Esophagus mucosa (tissue), 1 donor: ENCODE measurements at places on chromosomes 6 and 20. TPM values are rescaled to one million over a fixed set of nuclear protein-coding genes. Genes with fewer than 3 reads are reported as not detected.
A peak's percentile ranks its signal among the peaks of the same experiment; 100 is the strongest.

GRCh38 chr6:128471907-128472306 is 48.5 kb downstream of the PTPRK start:
- ATAC-seq: no peak

DNA sequence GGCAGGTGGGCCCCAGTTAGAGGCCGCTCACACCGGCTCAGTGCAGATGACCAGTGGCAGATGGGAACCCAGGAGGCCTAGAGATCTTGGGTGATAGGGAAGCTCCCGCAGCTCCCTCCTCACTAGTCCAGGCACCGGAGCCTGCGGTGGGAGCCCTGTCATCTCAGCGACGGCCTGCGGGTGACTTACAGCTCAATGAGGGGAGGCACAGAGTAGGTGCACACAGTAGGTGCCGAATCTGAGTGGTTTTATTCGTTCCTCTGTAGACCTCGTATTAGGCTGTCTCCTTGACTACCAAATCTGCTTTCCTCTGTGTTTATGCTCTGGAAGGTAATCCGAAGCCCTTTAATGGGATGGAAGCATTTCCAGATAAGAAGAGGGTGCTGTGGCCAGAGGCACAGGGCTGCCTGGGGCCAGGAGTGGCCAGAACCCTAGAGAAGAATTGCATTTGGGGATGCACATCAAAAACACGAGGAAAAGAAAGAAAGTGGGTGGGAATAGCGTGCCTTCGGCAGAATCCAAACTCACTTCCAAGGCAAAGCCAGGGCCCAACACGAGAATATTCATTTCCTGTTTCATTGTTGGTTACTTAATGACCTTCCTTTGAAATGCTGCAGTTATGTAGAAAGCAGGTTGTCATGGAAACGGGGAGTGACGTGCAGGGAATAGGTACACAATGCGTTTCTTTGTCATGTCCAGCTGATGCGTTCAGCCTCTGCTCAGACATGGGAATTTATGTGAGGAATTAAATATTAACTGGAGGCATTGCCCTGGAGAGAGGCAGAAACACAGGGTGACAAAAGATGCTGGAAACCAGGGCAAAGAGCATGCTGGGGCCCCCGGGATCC is 24.7 kb downstream of the MYT1 start:
- no peak for ATAC-seq

DNA sequence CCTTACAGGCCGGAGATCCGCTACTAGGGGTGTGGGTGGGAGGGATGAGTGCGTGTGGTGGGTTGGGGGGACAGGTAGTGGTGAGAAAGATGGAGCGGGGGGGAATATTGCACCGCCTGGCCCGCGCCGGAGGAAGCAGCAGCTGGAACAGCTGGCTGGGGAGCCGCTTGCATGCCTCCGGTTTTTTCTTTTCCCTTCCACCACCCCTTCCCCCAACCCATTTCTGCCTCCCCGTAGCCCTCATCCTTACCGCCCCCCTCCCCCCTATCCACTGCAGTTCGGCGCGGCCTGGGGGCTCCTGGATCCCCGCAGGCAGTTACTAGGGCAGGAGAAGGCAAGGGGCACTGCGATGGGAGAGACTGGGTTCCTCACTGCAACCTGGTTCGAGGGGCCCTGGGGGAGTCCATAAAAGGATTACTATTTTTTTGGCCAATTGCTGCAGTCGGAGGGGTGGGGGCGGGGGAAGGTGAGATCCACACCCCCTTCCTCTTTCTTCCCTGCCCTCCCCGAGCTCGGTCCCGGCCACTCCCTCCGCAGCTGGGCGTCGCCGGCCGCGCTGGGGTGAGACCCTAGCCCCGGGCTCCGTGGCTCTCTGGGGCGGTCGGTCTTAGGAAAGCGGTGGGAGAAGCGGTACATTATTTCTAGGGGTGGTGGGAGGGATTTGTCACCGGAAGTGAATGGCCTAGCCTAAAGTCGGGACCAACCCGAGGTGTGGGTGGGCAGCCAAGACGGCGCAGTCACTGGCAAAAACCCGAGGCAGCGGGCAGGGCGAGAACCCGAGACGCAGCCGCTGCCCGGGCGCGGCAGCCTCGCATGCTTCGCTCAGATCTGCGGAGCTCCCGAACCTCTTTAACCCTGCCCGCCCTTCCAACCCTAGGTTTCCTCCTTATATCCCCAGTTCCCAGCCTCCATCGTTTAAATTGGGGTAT is 824 bp upstream of the TBCC start:
- ATAC-seq: peak; percentile 79

DNA sequence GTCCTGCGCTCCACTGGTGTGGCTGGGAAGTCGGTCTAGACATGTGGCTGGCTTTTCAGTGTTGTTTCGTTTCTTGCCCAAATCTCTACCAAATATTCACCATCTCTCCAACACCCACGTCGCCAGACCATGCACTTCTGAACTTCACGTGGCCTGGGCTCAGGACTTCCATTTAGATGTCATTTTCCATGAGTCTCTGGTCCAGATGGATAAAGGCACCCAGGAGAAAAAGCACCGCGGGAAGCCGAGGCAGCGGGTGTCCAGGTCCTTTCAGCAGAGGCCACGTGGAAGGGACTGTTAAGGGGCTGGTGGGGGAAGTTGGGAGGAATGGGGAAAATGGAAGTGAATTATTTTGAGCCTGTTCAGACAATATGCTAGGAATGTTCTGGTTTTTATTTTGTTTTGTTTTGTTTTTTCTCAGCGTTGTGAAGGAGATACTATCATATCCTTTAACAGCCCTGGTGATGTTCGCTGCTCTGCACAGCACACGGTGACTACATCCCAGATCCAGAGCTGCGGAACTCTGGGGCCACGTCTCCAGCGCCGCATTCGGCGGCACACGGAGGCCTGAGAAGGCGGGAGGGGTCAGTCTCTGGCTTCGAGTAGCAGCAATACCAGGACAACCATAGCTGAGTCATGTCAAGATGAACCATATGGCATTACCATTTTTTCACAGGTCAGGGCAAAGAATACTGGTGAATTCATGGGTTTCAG is 230.3 kb downstream of the THBS2 start:
- no peak for ATAC-seq

GRCh38 chr6:8245726-8246125 is 143.4 kb upstream of the EEF1E1 start:
- ATAC-seq: no peak

The C6orf118 gene
- not detected for total RNA-seq

DNA sequence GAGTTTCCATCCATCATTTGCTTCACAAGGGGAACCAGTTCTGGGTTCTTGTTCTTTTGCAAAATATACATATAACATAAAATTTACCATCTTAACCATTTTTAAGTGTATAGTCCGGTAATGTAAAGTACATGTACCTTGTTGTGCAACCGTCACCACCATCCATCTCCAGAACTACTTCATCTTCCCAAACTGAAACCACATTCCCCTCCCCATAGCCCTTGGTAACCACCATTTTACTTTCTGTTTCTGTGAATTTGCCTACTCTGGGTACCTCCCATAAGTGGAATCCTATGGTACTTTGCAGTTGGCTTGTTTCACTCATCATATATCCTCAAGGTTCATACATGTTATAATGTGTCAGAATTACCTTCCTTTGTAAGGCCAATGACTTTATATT is 70.3 kb upstream of the DSP start:
- ATAC-seq: no peak

The GPX5 gene
- not detected for total RNA-seq

- no peak for ATAC-seq
Observed at GRCh38 chr6:51479296-51479695, 608.1 kb downstream of the PKHD1 start.

The COX4I2 gene
- total RNA-seq: 0.96 TPM

The EPHA7 gene
- total RNA-seq: 0.12 TPM

DNA sequence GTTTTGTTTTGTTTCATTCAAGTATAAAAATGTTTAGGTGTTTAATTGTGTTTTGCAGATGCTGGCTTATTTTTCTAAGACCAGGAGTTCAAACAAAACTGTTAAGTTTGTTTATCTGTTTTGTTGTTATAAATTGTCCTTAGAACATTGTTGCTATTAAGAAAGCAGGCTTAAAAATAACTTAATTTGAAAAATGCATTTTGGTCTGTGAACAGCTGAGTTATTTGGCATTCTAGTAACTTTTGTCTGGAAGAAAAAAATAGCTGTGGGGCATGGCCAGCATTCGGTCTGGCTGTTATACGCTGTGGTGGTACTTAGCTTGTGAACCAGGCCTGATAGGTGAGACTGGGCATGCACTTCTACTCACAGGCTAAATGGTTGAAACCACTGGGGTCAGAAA is 37.8 kb downstream of the SLX4IP start:
- ATAC-seq: no peak

The KCNS1 gene
- 0.40 TPM for total RNA-seq

The MUCL3 gene
- total RNA-seq: 1.00 TPM

The KCNQ5 gene
- total RNA-seq: 0.96 TPM

GRCh38 chr6:146895772-146896061 is 296.9 kb downstream of the ADGB start:
- ATAC-seq: no peak

DNA sequence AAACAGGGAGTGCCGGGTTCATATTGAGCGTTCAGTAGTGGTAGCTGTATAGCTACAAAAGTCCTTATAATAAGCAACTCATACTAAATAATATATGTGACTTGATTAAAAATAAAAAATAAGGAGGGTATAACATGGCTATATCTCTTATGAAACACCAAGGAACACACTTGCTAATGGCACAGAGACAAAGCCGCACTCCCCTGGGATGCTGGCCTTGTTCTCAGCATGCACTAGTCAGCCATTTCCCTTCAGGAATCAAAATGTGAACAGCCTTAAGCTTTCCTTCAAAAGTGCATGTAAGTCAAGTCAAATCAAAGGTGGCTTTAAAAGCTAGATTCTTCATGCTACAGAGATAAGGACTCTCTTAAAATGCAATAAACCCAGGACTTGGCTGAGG is 9.4 kb downstream of the HMGCLL1 start:
- ATAC-seq: no peak

The KCNQ2 gene
- total RNA-seq: not detected

DNA sequence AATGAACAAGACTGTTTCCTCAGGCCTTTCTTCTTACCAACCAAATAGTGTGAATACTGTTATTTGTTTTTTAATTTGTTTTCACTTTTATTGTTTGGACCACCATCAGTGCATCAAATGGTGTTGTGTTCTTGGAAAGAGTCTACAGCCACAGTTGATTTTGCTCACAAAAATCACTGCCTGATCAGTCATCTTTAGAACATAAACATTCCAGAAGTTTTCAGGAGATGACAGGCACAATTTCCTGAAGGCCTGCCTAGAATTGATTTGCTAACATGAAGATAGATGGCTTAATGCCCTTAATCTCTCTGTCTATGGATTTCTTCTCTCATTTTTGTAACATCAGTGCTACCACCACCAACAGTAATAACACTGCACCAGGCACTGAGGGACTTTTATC is 13.5 kb downstream of the IL22RA2 start:
- no peak for ATAC-seq

GRCh38 chr6:70821751-70822150 is 135.1 kb downstream of the B3GAT2 start:
- ATAC-seq: no peak

The PPP1R3G gene
- total RNA-seq: 2.0 TPM

DNA sequence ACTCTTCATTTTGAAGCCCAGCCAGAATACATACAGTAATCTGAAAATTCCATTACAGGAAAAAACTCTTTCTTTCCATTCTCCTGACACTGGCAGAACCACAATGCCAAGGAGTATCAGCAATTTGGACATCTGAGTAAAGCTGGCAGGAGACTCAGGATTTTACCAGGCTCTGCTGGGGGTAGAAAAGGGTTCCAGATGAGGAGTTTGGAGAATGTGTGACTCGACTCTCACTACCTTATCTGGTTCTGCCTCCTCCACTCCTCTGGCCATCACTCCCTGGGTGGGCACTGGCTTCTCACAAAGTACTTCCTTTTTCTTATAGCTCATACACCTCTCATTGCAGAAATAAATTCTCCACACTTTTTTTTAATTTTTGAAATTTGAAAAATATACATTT is 10.6 kb upstream of the WFDC8 start:
- no peak for ATAC-seq

DNA sequence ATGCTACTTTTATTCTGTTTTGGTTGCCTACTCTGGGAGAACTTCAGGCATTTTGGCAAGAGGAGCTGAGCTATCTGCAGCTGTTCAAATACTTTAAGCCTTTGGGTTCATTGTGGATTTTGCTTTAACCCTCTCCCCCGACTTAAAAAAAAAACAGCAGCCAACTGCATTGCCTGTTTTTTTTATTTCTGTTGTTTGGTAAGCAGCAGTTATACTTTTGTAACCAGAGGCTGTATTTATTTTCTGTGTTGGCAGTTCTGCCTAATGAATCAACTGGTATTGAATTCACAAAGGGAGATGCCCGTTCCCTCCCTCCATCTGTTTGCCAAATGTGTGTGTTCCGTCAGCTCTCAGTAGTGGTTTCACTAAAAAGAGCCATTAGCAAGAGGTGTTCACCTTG is 484.0 kb downstream of the UTRN start:
- no peak for ATAC-seq

GRCh38 chr6:155244434-155244833 is 19.4 kb upstream of the CLDN20 start:
- no peak for ATAC-seq

- ATAC-seq: peak; percentile 35
Observed at GRCh38 chr6:166862287-166862977, 93.9 kb downstream of the RNASET2 start.

GRCh38 chr20:57713505-57713903 is 3.7 kb upstream of the PMEPA1 start:
- ATAC-seq: peak; percentile 25

DNA sequence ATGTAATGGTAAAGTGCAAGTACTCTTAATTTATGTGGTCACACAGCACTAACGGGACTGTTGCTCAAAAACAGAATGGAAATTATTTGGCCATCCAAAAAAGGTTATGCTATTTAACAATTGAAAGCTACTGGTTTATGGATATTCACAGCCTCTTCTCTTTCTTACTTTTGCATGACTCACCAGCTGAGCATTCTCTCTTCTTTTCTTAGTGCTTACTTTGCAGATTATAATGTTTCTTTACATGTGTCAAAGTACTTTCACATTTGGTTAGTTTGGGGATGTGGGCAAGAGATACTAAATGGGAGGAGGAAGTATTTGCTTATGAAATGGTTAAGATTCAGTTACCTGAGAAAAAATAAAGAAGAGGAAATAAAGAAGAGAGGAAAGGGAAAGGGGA is 610.5 kb downstream of the HTR1B start:
- ATAC-seq: no peak

- ATAC-seq: peak; percentile 29
Observed at GRCh38 chr6:160116411-160116810, 5.2 kb upstream of the SLC22A1 start.

DNA sequence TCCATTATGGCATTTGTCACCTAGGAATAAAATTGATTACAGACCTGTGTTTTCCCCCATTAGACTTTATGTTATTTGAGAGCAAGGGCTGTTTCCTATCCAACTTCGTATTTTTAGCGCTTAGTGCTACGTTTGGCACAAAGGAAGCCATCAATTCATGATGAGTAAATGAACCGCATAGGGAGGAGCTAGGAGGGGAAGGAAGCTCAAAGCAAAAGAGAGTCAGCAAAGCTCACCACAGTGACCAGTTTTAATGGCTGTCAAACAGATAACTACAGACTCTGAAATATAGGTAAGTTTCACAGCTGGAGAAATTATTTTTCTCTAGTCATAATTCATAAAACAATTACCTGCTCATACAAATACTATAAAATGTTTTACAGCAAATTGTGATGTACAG is 6.9 kb upstream of the SAMD3 start:
- no peak for ATAC-seq

The HLA-DRB1 gene
- 17.3 TPM for total RNA-seq
